Progenitor cell of endocrine pancreas (in vitro differentiated cells): ENCODE measurements at places on chromosomes 2 and 18.

- no peaks in the 10 kb centered on the region for H3K36me3 ChIP-seq
- DNase-seq, result no peak
- no peaks in the 10 kb centered on the region for H3K27me3 ChIP-seq
- no peaks in the 10 kb centered on the region for H3K4me1 ChIP-seq
- H3K27ac ChIP-seq, result no peak overlapping the region
These were observed 58.2 kb downstream of the QPCT start for GRCh38 chr2:37402636-37403035.

GRCh38 chr2:9076210-9076609 lies 72.7 kb upstream of the MBOAT2 start:
- H3K27me3 ChIP-seq, result no peaks in the 10 kb centered on the region
- no peaks in the 10 kb centered on the region for H3K4me1 ChIP-seq
- H3K27ac ChIP-seq, result no peak overlapping the region
- H3K36me3 ChIP-seq, result no peaks in the 10 kb centered on the region

- no peak overlapping the region for H3K27ac ChIP-seq
- no peaks in the 10 kb centered on the region for H3K4me1 ChIP-seq
- peaks cover 25% of the 10 kb centered on the region for H3K36me3 ChIP-seq
- H3K4me3 ChIP-seq, result no peak overlapping the region
These were observed 23.3 kb downstream of the STAMBP start for GRCh38 chr2:73852020-73852419.

GRCh38 chr2:42195559-42195958 lies 26.4 kb downstream of the EML4 start:
- no peaks in the 10 kb centered on the region for H3K36me3 ChIP-seq
- H3K27me3 ChIP-seq, result no peaks in the 10 kb centered on the region
- no peak for DNase-seq
- H3K4me1 ChIP-seq, result peaks cover 17% of the 10 kb centered on the region
- no peak overlapping the region for H3K27ac ChIP-seq

DNA sequence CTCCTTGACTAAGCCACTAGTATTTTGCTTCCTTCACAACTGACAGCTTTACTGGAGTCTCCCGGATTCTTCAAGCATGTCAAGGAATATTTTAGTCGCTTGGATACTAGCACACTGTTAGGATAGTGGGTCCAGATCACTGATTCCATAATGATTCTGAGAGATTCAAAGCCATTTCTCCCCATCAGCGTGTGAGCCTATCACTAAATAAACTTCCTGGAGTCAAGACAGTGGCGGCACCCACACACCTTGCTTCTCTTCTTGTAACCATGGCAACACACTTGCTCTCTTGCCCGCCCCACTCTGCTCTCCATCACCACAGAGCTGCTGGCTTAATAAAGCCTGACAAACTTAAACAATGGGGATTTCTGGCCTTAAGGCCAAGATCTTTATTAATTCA lies 245.1 kb downstream of the LRRTM1 start:
- H3K27me3 ChIP-seq, result no peaks in the 10 kb centered on the region
- H3K4me3 ChIP-seq, result no peak overlapping the region
- H3K36me3 ChIP-seq, result no peaks in the 10 kb centered on the region
- DNase-seq, result no peak
- H3K4me1 ChIP-seq, result peaks cover 4% of the 10 kb centered on the region
- H3K27ac ChIP-seq, result no peak overlapping the region

DNA sequence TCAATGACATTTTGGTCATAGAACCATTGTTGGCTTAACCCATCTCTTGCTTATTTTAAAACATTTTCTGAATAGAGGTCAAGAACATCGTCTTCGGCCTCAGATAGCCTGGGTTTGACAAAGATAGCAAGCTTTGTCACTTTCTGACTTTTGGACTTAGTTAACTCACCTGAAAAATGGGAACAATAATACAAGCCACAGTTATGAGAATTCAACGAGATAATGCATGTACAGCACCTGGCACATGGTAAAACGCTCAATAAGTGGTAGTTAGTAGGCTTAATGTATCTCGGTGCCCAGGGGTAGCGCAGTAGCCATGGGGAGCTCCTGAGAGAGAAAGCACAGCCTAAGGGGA lies 446 bp upstream of the COPS7B start:
- H3K36me3 ChIP-seq, result peaks cover 5% of the 10 kb centered on the region
- peak overlapping the region; percentile 79 for H3K4me3 ChIP-seq

DNA sequence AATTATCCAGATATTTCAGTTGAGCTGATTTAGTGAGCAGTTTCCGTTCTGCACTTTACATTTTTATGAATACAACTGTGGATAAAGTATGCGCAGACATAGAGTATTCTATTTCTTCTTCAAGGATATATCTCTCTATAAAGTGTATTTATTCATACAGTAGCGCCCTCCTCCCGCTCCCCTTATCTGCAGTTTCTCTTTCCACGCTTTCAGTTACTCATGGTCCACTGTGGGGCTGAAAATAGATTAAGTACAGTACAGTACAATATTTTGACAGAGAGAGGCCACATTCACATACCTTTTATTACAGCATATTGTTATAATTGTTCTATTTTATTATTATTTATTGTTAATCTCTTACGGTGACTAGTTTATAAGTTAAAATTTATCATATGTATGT lies 19.7 kb upstream of the FHL2 start:
- H3K4me1 ChIP-seq, result no peaks in the 10 kb centered on the region
- H3K36me3 ChIP-seq, result no peaks in the 10 kb centered on the region
- peaks cover 2% of the 10 kb centered on the region for H3K27me3 ChIP-seq
- no peak overlapping the region for H3K4me3 ChIP-seq
- DNase-seq, result no peak

GRCh38 chr2:20188201-20188600 lies 36.7 kb downstream of the SDC1 start:
- H3K4me1 ChIP-seq, result peaks cover 49% of the 10 kb centered on the region
- DNase-seq, result no peak
- no peak overlapping the region for H3K27ac ChIP-seq

GRCh38 chr2:157438863-157439823 lies 4.7 kb downstream of the CYTIP start:
- no peaks in the 10 kb centered on the region for H3K36me3 ChIP-seq
- no peak overlapping the region for H3K4me3 ChIP-seq
- DNase-seq, result no peak

DNA sequence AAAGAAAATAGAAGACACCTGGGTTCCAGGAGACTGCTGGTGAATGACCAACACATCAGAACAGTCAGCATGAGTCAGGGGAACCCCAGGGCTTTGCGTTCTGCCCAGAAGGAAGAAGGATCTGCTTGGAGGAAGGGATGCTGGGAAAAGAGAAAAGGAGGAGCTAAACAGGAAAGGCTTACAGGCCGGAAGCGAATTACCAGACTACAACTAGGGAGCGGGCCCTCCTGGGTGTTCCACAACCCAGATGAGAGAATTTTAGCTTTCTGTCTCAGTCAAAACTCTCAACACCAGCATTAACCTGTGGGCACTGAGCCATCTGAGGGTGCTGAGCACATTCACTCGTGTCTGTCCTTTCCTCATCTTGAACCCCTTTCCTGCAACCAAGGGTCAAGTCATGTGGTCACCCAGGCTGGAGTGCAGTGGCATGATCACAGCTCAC lies 19.2 kb downstream of the CDC42EP3 start:
- H3K4me1 ChIP-seq, result peaks cover 36% of the 10 kb centered on the region
- no peak overlapping the region for H3K4me3 ChIP-seq
- peaks cover 25% of the 10 kb centered on the region for H3K36me3 ChIP-seq
- DNase-seq, result no peak

- DNase-seq, result no peak
- H3K4me1 ChIP-seq, result peaks cover 6% of the 10 kb centered on the region
- H3K27ac ChIP-seq, result no peak overlapping the region
- H3K36me3 ChIP-seq, result no peaks in the 10 kb centered on the region
- no peak overlapping the region for H3K4me3 ChIP-seq
- no peaks in the 10 kb centered on the region for H3K27me3 ChIP-seq
These were observed 47.8 kb downstream of the SLC9A4 start for GRCh38 chr2:102520801-102521200.

GRCh38 chr2:2586068-2586776 lies 255.1 kb upstream of the MYT1L start:
- H3K27me3 ChIP-seq, result peaks cover 9% of the 10 kb centered on the region
- H3K4me3 ChIP-seq, result no peak overlapping the region
- no peaks in the 10 kb centered on the region for H3K4me1 ChIP-seq
- no peaks in the 10 kb centered on the region for H3K36me3 ChIP-seq
- no peak overlapping the region for H3K27ac ChIP-seq

DNA sequence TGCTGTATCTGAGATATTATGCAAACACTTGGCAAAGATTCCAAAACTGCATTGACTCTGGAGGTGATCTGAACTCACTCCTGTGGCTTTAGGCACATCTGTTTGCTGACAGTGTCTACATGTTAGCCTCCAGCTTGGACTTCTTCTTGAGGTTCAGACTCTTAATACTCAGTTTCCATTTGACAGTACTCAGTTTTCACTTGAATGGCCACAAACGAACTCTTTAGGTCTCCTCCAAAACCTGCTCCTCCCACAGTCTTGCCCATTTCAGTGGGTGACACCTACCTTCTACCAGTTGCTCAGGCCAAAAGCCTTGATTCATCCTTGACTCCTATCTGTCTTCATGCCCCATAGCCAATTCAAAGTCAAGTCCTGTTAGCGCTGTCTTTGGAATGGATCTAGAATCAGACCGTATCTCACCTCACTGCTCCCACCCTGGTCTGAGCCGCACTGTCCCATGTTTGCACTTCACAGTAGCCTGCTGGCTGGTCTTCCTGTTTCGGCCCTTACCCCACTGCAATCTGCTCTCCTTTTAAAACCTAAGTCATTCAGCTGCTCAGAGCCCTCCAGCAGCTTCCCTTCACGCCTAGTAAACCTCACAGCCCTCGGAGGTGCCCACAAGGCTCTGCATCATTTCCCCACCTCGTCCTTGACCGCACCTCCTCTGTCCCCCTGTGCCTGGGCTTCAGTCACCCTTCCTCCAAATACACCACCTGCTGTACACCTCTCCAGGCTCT lies 10.5 kb downstream of the ATG16L1 start:
- H3K27me3 ChIP-seq, result no peaks in the 10 kb centered on the region
- H3K4me3 ChIP-seq, result no peak overlapping the region
- no peak overlapping the region for H3K27ac ChIP-seq
- DNase-seq, result no peak
- peaks cover 3% of the 10 kb centered on the region for H3K4me1 ChIP-seq
